ENCODE measurements at places on chromosomes 5 and 9.

GRCh38 chr9:15426019-15426418 is 3.3 kb downstream of the SNAPC3 start:
- H3K27ac ChIP-seq: no peak overlapping the region
- H3K4me3 ChIP-seq: no peak overlapping the region
- DNase-seq: no peak

GRCh38 chr5:180739271-180739670 is 587 bp downstream of the OR2Y1 start:
- DNase-seq: no peak
- H3K27me3 ChIP-seq: no peaks in the 10 kb centered on the region
- no peak overlapping the region for H3K27ac ChIP-seq
- no peak overlapping the region for H3K4me3 ChIP-seq
- no peaks in the 10 kb centered on the region for H3K4me1 ChIP-seq
- no peaks in the 10 kb centered on the region for H3K36me3 ChIP-seq

GRCh38 chr5:111392181-111392580 is 120.2 kb downstream of the STARD4 start:
- no peak for DNase-seq
- H3K4me1 ChIP-seq: no peaks in the 10 kb centered on the region
- no peaks in the 10 kb centered on the region for H3K36me3 ChIP-seq
- H3K27me3 ChIP-seq: no peaks in the 10 kb centered on the region
- no peak overlapping the region for H3K27ac ChIP-seq

GRCh38 chr5:157602505-157602904 is 26.9 kb upstream of the ADAM19 start:
- H3K27ac ChIP-seq: no peak overlapping the region
- no peaks in the 10 kb centered on the region for H3K4me1 ChIP-seq
- H3K27me3 ChIP-seq: no peaks in the 10 kb centered on the region

GRCh38 chr9:127277770-127278169 is 13.2 kb downstream of the GARNL3 start:
- no peak for DNase-seq
- H3K4me3 ChIP-seq: no peak overlapping the region
- no peaks in the 10 kb centered on the region for H3K27me3 ChIP-seq
- H3K27ac ChIP-seq: no peak overlapping the region
- H3K36me3 ChIP-seq: no peaks in the 10 kb centered on the region

- no peaks in the 10 kb centered on the region for H3K27me3 ChIP-seq
- H3K4me1 ChIP-seq: no peaks in the 10 kb centered on the region
- H3K27ac ChIP-seq: no peak overlapping the region
- no peak for DNase-seq
- no peaks in the 10 kb centered on the region for H3K36me3 ChIP-seq
Observed at GRCh38 chr5:111887706-111888105, 130.7 kb upstream of the NREP start.

DNA sequence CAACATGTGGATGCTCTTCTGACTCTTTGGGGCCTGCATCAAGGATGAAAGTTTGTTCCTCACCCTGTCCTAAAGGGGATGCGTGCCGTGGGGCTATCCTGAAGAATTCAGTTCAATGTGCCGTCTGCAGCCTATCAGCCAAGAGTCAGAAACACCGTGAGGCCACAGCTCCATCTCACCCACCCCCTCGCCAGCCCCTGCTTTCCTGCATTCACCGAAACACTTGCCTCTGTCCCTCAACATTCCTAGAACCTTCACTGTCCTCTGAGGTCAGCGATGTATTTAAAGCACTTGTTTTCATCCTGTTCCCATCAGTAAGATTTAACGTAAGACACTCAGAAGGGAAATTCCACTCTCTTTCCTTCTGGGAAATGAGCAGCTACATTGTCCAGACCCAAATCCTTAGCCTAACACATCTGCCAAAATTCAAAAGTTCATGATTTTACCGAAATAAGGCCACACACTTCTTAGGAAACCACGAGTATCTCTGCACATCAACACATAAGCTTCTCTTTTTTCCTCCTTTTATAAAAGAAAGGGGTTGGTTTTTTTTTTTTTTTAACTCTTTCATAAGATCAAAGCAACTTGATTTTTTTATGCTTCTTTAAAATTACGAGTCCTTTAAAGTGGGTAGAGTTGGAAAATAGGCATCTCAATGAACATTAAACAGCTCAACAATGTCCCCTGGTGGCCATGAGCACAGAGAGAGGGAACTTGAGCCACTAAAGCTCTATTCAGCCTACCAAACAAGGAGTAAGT is 100.7 kb downstream of the SUSD1 start:
- peaks cover 17% of the 10 kb centered on the region for H3K4me1 ChIP-seq
- no peaks in the 10 kb centered on the region for H3K27me3 ChIP-seq
- H3K36me3 ChIP-seq: no peaks in the 10 kb centered on the region
- no peak for DNase-seq

DNA sequence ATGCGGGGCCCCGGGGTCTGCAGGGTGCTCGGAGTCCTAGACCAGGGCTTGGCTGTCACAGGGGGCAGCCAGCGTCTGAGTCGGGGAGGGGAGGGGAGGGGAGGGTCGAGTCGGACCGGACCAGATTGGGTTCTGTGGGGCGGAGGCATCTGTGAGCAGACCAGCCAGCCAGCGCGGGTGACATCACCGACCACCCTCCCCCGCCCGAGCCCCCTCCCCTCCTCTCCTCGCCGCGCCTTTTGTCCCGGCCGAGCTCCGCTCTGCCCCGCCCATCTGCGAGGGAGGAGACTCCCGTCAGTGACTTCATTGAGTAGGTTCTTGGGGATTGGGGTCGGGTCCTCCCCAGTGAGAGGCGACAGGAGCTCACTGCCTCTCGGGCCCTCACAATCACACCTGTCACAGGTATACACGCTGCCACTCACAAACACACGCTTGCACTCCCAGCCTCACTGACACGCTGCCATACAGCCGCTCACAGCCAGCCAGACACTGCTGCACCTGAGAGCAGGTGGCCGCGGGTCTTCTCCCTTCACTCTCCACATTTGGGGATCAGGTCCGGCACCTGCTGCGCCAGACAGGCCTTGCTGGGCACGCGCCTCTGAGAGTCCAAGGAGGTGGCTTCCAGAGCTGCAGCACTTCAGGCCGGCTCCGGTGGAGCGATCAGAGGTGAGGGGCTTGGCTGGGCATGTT is 546 bp downstream of the DNAJB5 start:
- no peaks in the 10 kb centered on the region for H3K27me3 ChIP-seq
- H3K4me1 ChIP-seq: peaks cover 56% of the 10 kb centered on the region
- H3K4me3 ChIP-seq: peak overlapping the region; percentile 79
- H3K27ac ChIP-seq: peak overlapping the region; percentile 90
- no peaks in the 10 kb centered on the region for H3K36me3 ChIP-seq

Measured in vagina (tissue), 2 donors.